ENCODE measurements at places on chromosomes 6 and 20.

GRCh38 chr6:25547797-25548196 is 104.2 kb upstream of the SCGN start:
- no peak for DNase-seq

GRCh38 chr6:135018941-135019340 is 35.7 kb downstream of the HBS1L start:
- no peak for DNase-seq

DNA sequence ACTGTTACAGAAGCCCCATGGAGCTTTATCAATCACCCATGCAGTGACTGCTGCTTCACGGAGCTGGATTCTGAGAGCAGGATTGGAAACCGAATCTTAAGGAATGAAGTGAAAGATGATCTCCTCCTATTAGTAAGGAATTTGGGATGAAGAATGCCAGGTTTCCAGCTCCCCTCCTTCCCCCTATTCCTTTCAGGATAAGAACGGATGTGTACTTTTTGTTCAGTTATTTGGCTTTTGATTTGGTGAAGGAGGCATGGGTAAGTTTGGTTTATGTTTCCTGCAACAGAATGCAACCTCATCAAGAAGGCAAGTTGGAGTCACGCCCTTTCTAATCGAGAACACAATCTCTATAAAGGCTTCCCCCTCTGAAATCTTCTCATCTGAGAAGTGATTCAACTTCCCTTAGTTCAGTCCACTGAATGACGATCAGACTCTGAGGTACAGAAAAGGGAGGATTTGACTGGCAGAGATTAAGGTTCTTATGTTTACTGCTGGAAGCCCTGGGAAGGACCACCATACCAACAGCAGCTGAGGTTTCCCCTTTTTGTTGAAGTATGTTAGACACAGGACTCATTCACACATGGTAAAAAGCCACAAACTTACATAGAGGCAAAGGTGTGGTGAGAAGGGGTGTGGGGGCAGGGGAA is 5.5 kb downstream of the ELMO2 start:
- peak; percentile 54 for DNase-seq

DNA sequence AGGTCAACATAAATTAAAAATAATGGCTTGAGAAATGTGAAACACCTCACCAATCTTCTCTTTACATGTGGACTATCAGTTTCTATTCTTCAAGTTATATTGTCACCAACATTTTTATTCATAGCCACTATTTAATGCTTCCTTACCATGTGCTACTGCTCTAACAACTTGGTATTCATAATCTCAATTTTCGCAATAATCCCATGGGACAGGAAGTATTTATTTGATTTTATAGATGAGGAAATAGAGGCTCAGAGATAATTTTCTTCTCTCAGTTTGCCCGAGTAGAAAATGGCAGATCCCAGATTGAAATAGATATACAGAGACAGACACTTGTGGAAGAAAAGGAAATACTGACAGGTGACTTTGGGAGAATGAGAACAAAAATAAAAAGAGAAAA is 66.6 kb downstream of the FAM83B start:
- no peak for DNase-seq

DNA sequence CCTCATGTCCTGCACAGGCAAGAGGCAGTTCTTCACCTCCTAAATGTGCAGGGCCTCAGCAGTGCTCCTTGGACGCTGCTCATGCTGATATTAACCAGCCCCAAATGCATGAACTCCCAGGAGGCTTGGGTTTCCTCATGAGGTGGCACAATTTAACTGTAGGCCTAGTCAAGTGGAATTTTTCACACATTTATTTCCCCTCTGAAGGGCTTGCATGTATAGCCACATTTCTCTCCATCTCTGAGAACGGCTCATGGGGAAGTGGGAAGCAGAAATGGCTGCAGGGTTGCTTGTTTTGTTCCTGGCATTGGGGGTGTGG is 72.8 kb upstream of the PAX1 start:
- no peak for DNase-seq

GRCh38 chr20:51185277-51185676 is 162.4 kb upstream of the KCNG1 start:
- no peak for DNase-seq

- no peak for DNase-seq
These were observed 39.4 kb upstream of the ARMH2 start for GRCh38 chr6:24838081-24838480.

- no peak for DNase-seq
These were observed 37.4 kb upstream of the RIPPLY2 start for GRCh38 chr6:83815631-83816272.

GRCh38 chr6:114042267-114043016 is 71.5 kb upstream of the HDAC2 start:
- no peak for DNase-seq

DNA sequence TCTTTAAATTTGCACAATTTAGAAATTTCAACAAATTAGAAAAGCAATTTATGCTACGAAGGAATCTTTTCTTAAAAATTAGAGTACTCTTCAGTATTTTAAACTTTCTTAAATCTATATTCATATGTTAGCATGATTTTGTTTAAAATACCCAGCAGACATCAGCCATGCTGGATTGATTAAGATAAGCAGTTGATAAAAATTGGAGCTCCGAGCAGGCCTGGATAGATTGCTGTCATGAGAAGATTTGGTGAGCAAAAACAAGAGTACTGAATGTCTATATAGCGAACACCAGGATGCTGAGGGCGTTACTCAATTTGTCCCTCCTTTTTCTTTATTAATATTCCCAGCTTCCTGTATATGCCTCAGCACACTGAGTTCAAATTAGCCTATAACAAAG is 108.4 kb upstream of the SLC35B3 start:
- DNase-seq: no peak

- DNase-seq: peak; percentile 53
These were observed 21.3 kb upstream of the RREB1 start for GRCh38 chr6:7086488-7086887.

DNA sequence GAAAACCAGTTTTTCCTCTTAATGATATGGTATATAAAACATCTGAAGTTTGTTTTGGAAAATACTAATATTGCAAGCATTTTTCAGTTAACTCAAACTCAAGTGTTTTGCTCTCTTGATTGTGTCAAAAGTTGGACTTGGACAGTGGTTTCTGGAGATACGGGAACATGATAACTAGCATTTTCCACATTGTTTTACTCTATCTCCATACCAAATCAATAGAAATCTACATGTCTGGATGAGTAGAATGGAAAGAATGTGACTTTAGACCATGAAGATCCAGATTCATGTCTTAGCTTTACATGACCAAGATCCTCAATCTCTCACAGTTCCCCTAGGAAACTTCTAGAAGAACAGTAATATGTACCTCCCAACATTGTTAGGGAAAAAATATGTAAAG is 22.2 kb upstream of the FBXO30 start:
- DNase-seq: peak; percentile 41

GRCh38 chr20:16095226-16095625 is 478.0 kb downstream of the KIF16B start:
- no peak for DNase-seq

DNA sequence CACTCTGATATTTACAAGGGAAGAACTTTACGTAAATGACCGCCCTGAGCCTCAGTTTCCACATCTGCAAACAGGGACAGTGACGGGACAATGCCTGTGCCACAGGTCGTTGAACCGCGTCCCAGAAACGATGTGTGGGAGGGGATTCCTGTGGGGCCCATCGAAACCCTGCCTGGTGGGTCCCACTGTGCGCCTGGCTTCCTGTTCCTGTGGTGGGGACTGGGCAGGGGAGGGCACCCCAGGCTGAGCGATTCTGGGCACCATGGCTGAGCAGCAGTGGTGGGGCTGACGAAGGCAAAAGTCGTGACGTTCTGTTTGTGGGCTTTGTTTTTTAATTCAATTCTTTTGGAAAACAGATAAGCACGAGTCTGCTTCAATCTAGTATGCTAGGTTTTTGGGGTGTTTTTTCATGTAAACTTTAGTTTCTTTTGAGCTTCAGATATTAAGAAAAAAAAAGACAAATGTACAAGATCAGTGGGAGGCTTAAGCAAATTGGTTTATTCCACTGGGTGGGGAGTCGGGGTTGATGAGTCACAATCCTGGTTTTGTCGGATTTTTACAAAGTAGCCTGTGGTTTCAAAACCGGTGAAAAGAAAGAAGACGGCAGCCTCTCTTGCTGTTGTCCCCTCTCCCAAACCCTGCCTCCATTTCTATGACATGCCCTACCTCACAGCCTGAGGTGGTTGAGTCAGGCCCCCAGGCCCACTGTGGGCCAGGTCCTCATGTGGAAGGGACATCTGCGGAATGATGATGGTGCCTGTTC is 40.4 kb downstream of the GNAS-AS1 start:
- DNase-seq: peak; percentile 41

GRCh38 chr20:944148-944547 is 28.0 kb upstream of the ANGPT4 start:
- DNase-seq: no peak

- DNase-seq: no peak
These were observed 6.5 kb downstream of the HELZ2 start for GRCh38 chr20:63567386-63568169.

- no peak for DNase-seq
These were observed 338.7 kb downstream of the HTR1B start for GRCh38 chr6:77124604-77125003.

- no peak for DNase-seq
These were observed 341.5 kb downstream of the TFAP2A start for GRCh38 chr6:10073341-10073740.

DNA sequence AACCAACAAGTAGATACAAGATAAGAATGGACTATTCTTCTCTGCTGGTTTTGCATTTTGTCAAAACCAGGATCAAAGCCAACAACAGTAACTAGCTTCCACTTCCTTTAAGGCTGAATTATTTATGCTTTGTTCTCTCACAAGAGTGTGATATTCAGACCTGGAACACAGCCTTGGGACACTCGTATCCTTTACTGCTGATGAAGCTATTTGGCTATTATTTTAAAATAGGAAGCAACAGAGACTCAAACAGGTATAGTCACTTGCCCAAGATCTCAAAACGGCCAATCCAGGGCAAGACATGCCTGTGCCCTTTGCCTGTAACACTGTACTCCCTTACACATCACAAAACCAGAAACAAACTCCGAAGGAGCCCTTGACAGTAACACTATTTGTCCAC is 19.9 kb downstream of the SPTLC3 start:
- no peak for DNase-seq

GRCh38 chr6:56744528-56744927 is 101.8 kb upstream of the DST start:
- no peak for DNase-seq

- peak; percentile 87 for DNase-seq
These were observed 514.3 kb upstream of the ID4 start for GRCh38 chr6:19322691-19323485.

DNA sequence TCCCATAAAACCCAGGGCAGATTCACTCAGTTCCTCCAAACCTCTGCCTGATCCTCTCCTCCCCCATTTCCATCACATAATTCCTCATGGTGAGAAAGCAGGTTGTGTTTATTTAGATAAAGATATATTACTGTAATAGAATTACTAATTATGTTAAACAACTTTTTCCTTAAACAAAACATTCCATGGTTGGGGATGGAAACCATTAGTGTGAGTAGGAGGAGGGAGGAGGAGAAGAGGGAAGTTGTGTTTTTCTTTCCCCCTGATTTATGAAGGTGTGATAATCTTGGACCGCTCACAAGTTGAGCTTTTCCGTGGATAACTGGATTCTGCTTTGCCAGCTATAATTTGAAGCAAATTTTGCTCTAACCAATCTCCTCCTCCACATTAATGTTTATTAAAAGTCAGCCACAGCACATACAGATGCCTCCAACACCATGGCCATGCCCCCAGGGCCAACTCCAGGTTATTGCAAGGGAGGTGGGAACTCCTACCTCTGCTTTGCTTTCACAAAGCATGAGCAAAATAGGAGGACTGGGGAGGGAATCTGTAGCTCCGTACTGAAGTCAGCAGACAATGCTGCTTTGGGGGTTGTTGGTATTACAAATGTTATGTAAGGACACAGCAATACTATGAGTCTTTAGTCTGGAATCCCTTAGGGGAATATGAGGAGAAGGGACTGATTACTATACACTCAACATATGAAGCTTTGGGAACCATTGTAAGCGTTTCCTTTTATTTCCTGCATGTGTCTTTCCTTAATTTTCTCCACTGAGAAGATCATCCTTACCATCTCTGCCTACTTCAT is 542.0 kb downstream of the DHX35 start:
- DNase-seq: peak; percentile 74

DNA sequence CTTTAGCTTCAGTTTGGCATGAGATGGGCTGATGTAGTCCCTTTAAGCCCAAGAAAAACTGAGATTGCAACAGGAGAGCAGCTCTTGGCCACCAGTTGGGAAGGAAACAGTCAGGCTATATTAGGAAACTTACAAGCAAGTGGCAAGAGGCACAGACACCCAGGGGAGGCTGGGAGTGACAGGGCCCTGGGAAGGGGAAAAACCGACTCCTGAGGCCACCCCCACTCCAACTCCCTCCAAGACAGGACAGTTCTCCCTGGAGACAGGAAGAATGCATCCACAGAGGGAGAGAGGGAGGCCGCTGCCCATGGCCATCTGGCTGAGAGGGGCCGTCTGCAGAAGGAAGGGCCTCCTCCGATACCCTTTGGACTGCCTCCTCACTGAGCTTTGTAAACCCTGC is 20.5 kb downstream of the JPH2 start:
- DNase-seq: peak; percentile 97

- no peak for DNase-seq
These were observed 572.8 kb downstream of the TFAP2A start for GRCh38 chr6:9841886-9842725.

GRCh38 chr6:41047745-41048732 is 5.0 kb upstream of the APOBEC2 start:
- DNase-seq: no peak

- DNase-seq: peak; percentile 55
These were observed 355.1 kb upstream of the ADGRB3 start for GRCh38 chr6:68279793-68280557.

DNA sequence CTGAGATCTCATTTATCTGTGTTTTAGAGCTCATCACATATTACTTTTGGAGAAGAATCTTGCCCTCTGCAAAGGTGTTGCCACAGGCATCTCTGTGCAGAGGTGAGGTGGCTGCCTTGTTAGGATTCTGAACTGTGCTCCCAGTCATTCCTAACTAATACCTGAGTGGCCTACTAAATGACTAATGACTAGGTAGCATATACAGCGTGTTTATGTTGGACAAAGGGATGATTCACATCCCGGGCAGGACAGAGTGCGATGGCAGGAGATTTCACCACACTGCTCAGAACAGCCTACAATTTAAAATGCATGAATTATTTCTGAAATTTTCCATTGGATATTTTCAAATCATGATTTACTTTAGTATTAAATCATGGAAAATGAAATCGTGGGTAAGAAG is 23.1 kb upstream of the CGA start:
- DNase-seq: no peak

DNA sequence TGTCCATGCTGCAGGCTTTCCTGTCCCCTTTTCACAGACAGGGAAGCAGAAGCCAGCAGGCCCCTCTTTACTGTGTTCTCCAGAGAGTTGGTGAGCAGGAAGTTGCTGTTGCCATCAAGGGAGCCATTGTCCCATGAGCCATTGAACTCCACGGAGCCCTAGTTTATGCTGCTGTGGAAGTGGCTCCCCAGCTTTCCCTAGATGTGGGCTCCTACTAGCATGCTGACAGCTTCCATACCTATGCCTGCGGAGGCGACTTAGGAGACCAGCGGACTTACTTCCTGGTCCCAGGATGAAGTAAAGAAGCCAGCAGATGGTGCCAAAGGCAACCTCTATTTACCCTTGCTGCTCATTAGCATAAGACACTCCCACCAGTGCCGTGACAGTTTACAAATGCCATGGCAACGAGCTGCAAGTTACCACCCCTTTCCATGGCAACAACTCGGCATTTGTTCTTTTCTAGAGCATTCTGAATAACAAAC is 30.8 kb upstream of the FKBP1A start:
- DNase-seq: peak; percentile 56

Measured in fibroblast of skin of scalp (primary cell).